A549 (cell line): ENCODE measurements at places on chromosomes 5 and 9. TPM values are rescaled to one million over a fixed set of nuclear protein-coding genes. Genes with fewer than 3 reads are reported as not detected.

DNA sequence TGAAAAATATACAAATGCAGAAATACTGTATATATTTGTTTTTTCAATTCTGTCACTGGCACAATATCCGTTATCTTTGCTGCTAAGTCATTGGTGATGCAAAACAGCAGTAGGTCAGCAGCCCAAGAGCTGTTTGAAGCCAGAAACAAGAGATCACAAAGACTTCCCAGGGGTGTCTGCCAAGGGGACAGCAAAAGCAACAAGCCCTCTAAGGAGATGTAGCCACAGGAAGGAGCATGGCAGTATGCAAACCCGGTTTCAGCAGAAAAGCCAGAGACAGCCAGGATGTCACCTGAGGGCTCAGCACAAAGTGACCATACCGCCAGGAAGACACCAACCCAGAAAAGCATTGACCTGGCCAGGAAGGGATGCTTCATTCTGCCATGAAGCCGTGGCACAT lies 241.5 kb downstream of the ARRDC3 start:
- no peak for DNase-seq

GRCh38 chr9:88173378-88173999 lies 35.2 kb upstream of the SPATA31C2 start:
- peak; percentile 21 for DNase-seq

GRCh38 chr5:73351593-73351992 lies 97.0 kb downstream of the FOXD1 start:
- DNase-seq: no peak

GRCh38 chr9:126705767-126706697 lies 92.3 kb downstream of the LMX1B start:
- peak; percentile 79 for DNase-seq

DNA sequence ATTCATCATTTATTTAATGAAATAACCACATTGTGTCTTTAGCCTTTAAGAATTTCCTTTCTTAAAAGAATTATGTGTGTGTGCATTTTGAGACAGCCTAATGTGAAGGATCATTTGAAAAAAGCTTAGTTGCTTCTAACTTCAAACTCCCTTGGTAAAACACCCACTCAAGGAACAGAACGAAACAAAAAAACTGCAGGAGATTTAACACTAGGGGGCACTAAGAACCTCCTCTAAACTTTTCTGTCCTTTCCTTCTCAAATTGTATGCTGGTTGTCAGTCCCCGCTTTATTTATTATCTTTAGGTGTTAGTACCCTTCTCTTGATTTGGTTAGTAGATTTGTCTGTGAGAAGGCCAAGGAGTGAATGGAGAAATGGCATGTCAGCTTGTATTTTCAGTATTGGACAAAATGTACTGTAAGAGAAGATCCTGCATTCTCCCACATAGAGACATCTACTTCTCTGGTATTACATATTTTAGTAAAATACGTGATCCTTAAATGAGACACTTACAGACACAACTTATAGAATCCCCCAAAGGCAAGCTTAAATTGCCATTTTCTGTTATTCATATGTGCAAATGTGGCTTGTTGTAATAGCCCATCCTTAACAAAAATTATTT lies 229.7 kb downstream of the MRPS30 start:
- peak; percentile 31 for DNase-seq

- DNase-seq: no peak
These were observed 203.6 kb downstream of the ELAVL2 start for GRCh38 chr9:23622396-23622795.

DNA sequence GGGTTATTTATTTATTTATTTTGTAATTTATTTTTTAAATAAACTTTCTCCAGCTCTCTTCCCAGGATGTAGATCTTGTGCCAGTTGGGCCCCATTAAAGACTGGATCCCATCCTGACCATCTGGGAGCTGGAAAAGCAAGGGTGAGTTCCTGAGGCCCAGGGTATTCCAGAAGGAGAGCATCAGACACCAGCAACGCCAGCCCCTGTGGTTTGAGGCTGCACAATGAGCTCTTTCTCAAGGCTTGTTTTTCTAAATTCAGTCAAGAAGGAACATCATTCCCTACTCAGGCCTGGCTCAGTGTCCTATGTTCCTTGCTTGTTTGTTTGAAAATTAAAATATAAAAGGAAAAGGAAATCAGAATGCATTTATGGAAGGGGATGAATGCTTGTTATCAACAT lies 313.3 kb downstream of the EBF1 start:
- no peak for DNase-seq

GRCh38 chr9:108772301-108772894 lies 83.4 kb downstream of the ACTL7B start:
- DNase-seq: no peak

DNA sequence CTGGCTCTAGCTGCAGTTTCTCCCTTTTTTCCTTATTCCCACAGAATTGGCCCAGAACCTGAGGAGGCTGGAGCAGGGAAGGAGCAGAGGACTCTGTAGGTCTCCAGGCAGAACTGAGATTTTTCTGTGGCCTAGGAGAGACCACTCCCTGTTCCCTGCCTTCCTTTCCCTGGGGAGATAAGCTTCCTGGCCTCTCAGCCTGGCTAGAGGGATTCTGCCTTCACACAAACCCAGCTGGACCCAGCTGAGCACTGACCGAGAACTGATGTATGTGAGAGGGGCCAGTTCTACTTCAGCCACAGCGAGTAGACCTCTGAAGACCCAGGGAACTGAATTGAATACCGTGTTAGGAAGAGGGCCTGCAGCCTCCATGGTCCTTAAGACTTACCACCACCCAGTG lies 48.0 kb downstream of the RUSC2 start:
- DNase-seq: no peak

Gene CARD9
- polyA plus RNA-seq: 0.94 to 1.2 TPM (median 0.94 TPM) in 3 replicates

Gene SURF2
- polyA plus RNA-seq: 34.9 to 36.9 TPM (median 35.6 TPM) in 3 replicates

Gene FOXD4
- 0.45 to 0.50 TPM (median 0.49 TPM) in 3 replicates for polyA plus RNA-seq

Gene FAM200C
- polyA plus RNA-seq: 2.5 to 2.7 TPM (median 2.6 TPM) in 3 replicates

Gene OMD
- polyA plus RNA-seq: not detected in 3 replicates

Gene FST
- polyA plus RNA-seq: 2.0 to 3.8 TPM (median 2.6 TPM) in 3 replicates

Gene GARIN3
- not detected in 3 replicates for polyA plus RNA-seq
